ENCODE measurements at places on chromosomes 5 and 9.

DNA sequence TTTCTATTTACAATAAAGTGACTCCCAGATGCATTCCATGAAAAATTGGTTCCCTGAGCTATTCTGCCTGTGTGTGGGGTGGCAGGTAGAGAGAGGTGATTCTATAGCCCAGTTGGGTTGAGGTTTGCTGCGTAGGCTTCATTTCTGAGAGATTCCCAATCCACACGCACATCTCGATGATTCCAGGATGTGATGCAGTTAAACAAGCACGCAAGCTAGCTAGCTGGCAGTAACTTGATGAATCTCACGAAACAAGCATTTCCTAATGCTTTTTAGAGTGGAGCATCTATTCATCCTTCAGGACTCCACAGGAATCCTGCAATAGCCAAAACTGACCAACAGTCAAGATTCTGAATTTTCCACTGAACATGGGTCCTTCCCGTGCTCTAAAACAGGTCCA lies 43.8 kb upstream of the CER1 start:
- no peak for DNase-seq

DNA sequence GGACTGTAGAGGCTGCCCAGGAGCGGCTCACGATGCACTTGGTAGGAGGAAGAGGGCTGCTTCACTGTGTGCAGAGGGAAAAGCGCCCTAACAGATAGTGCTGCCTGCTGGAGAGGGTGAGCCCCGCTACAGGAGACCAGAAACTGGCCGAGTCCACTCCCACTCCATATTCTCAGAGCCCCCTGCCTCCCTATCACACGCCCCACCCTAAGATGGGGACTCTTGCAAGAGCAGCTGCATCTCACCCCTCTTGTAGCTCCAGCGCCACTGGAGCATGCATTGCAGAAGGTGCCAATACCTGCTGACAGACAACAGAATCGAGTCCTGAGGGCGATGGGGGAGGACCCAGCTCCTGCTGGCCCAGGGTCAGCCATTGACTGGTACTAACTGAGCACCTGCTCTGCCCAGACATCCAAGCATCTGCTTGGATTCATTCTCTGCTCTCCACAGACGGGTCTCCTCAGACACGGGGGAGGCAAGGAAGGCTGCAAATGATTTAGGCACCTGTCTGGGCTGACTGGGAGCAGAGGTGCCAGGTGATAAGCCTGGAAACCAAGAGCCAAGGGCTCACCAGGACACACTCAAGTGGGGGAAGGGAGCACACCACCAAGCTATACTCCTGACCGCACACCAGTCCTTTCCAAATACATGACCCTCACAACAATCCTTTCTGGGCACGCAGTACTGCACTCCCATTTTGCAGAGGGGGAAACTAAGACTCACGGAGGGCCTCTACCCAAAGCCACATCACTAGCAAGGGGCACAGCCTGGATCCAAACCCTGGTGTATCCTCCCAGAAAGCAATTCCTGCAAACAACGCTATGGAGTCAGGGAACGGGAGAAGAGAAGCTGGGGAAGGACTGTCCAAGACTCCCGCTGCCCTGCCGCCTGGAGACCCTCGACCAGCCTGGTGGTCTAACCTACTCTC lies 1.6 kb downstream of the BICD2 start:
- DNase-seq, result no peak

DNA sequence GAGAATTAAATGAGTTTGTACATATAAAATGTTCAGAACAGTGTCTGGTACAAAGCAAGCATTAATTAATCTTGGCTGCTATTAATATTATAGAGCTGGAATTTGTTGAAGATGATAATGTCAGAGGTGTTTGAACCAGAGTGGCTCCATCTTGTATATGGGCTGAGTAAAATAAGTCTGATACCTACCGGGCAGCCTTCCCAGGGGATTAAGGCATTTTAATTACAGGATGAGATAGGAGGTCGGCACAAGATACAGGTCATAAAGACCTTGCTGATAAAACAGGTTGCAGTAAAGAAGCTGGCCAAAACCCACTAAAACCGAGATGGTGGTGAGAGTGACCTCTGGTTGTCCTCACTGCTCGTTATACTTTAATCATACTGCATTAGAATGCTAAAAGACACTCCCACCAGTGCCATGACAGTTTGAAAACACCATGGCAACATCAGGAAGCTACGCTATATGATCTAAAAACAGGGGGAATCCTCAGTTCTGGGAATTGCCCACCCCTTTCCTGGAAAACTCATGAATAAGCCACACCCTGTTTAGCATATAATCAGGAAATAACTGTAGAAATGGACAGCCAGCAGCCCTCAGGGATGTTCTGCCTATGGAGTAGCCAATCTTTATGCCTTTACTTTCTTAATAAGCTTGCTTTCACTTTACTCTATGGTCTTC lies 90.2 kb downstream of the PLK2 start:
- no peak for DNase-seq

DNA sequence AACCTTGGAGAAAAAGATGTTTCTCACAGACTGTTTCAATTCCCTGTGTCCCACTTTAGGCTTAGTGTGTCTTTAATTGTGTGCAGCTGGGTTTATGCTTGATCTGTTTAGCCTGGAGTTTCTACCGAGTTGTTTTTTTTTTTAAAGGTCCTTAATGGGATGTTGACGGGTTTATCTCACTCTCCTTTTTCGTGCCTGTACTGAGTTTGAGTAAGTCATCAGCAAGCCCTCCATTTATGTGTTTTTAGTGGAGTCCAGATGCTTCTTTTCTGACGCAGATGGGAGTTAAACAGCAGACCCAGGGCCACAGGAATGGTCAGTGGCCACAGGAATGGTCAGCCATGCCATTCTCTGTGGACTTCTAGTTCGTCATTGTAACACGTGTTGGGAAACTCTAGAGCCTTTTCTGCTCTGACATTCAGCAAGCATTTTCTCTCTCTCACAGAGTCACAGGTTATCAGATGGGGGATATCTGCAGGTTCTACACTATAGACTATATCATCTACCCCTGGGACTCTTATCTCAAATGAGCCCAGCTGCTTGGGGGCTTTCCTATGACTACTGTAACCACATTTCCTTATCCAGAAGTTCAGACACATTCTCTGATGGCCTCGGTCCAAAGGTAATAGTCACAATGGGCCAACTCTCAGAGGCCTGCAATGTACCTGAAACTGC lies 190.5 kb downstream of the TTLL11 start:
- no peak for DNase-seq

GRCh38 chr9:3608011-3608410 lies 82.2 kb upstream of the RFX3 start:
- DNase-seq, result no peak

DNA sequence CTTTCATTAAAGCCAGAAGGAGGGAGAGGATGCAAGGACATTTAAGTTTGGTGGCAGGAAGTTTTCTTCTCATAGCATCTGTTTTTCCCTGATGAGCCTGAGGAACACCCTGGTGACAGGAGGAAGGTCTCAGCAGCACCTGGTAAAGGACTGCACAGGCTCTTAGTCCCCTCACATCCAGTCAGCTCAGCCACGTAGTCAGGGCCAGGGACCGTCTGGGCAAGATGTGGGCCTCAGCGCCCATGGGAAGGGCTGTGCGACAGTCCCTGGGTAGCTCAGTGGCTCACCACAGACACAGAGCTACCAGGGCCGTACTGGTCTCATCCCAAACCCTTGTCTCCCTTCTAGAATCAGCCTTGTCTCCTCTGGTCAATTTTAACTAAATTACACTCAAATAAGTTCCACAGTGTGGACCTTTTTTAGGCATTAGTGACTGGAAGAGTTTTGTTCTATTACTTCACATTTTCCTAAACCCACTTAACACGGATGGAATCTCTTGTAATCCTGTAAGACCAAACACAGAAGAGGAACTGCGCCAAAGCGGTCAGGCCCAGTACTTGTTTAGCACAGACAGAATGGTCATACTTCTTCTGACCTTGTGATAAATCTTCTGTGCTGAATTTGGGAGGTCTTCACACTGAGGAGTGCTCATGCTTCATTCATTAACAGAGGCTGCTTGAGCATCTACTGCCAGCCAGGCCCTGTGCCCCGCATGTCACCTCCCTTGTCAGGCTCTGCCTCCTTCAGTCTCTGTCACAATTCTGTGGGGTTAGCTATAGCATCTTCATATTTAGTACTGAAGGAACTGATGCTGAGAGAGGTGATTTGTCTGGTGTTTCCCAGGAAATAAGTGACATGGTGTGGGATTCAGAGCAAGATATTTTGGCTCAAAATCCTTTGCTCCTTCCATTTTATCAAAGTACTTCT lies 91.4 kb downstream of the ANGPTL2 start:
- no peak for DNase-seq

Measured in activated T-helper 9 cell treated with anti-CD3 and anti-CD28 coated beads, Interleukin-2, amount 50 U/mL, for 16 hours (primary cell).